ENCODE measurements at places on chromosomes 12 and 14.

- DNase-seq, result no peak
Observed at GRCh38 chr14:74720526-74720925, 7.6 kb downstream of the FCF1 start.

DNA sequence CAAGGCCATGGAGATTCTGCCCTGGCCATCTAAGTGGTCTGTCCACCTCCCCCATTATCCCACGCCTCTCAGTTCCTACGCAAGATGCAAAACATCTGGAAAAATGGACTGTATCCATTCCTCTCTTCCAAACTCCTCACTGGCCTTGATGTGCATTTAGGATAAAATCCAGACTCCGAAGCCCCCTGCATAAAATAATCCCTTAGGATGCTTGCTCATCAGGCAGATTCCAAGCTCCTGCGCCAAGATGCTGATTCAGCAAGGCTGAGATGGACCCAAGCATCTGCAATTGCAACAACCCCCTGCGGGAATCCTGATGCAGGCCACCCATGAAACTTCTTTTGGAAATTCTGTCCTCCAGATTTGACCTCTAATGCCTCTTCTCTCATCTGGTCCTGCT is 81.6 kb downstream of the SPRING1 start:
- DNase-seq, result no peak

GRCh38 chr12:105348561-105348960 is 18.1 kb downstream of the C12orf75 start:
- DNase-seq, result no peak

DNA sequence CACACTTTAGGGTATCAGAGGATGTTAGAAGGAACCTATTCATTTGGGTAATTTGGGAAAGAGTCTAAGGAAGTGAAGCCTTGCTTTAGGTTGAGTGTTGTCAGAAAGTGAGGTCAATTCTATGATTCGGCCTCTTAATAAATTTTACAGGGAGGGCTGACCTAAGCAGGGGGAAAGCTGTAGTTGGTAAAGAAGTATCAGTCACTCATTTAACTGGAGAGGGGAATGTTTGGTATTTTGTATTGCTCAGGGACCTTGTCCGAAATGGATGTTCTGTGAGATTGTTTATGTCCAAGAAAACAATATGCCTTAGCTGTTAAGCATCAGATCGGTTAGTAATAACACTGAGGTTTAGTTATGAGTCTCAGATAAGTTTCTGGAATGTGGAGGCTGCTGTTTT is 7.3 kb downstream of the CAND1 start:
- DNase-seq, result no peak

GRCh38 chr12:109705291-109705690 is 8.3 kb upstream of the FAM222A start:
- DNase-seq, result no peak

DNA sequence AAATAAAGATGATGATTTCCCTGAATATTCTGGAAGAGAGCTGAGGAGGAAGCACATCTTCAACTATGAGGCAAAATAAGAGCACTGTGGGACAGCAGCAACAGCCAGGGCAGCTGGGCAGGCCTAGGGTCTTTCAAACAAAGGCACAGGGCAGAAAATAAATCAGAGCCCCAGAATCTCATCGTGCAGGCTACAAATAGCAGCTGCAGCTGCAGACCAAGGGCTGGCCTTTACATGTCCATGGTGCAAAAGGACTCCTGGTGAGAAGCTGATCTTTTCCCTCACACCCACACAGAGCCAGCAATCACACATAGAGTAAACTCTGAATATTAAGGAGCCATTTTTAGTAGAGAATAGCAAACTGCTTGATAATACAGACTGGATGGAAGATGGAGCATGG is 13.6 kb upstream of the MYBPC1 start:
- no peak for DNase-seq

DNA sequence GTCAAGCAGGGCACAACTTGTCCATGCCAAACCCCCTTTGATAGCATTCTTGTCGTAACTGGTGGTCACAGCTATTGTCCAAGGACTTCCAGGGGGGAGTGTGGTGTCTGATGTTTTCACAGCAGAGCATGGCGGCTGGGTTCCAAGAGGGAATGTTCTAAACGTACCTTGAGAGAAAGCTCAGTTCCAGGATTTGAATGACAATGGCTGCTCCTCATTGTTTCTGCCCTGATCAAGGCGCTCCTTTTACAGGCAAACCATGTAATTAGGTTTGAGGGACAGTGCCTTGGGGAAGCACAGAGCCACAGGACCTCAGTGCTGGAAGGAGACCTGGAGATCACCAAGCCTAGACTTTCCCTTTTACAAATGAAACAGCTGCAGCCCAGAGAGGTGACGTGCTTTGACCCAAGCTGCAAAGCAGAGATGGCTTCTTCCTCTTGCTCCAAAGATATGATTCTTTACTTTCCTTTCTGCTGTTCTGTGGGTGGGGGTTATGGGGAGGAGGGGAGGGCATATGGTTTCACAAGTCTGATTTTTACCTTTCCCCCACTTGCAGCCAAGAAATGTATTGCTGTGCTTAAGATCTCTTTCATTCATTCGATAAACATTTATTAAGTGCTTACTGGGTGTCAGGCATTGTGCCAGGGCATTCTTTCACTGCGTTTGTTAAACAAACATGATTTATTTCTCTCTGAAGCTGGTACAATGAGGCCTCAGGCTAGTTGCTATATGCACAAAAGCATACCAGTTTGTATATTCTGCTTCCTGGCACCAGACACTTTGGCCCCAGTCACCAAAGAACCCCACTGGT is 172.8 kb downstream of the KTN1 start:
- no peak for DNase-seq

GRCh38 chr12:124247331-124247730 is 47.6 kb upstream of the RFLNA start:
- DNase-seq, result no peak

- peak; percentile 57 for DNase-seq
Observed at GRCh38 chr12:100668945-100669536, 95.6 kb downstream of the GAS2L3 start.

DNA sequence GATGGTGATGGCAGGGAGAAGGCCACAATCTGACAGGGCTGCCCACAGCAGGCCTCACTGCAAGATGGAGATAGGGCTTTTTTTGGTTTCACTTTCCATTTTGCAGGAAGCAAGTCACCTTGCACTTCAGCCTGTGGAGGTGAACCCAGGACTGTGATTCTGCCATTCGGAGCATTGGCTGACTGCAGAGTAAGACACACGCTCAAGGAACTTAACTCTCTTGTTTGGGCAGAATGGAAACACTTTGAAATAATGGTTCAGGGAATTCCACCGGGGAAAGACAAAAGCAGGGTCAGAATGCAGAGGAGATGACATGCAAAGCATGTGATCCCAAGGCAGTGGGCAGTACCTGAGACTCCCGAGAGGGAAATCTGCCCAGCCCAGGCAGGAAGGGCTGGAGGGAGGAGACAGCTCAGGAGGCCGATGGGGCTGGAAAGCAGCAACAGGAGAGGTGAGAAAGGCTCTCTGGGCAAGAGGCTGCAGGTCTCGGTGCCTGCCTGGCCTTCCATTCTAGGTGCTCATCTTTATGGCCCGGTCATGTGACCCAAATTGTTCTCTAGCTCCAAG is 58.7 kb upstream of the PRMT8 start:
- DNase-seq, result peak; percentile 53

GRCh38 chr12:20792971-20793370 is 17.5 kb upstream of the SLCO1B3 start:
- DNase-seq, result no peak

GRCh38 chr12:102980350-102980749 is 22.9 kb downstream of the ASCL1 start:
- DNase-seq, result no peak

GRCh38 chr14:75068294-75069120 is 934 bp upstream of the ZC2HC1C start:
- no peak for DNase-seq

DNA sequence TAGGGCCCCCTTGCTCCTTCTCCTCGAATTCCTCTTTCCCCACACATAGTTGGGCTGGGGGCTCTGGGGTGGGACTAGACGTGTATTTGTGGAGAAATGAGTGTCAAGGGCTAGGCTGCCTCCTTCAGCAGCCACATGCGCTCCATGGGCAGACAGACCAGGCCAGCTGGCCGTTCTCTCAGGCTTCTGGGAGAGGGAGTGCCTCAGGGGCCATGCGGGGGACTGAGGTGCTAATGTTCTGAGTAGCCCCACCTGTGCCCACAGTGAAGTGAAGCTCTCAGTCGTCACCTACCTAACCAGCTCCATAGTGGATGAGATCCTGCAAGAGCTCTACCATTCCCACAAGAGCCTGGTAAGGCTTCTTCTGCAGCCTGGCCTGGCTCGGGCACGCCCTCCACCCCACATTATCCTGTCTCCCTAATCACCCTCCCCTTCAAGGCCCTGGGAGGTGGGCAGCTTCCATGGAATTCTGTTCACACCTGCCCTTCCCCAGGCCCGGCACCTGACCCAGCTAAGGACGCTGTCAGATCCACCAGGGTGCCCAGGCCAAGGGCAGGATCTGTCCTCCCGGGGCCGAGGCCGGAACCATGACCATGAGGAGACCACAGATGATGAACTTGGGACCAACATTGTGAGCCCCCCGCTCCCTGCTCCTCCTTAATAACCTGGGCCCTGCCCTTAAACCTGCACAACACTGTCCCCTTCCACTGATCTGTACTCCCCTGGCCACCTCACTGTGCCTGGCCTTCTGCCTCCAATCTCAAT is 9.0 kb upstream of the CPNE6 start:
- DNase-seq, result no peak

GRCh38 chr14:101183376-101184103 is 280.0 kb upstream of the RTL1 start:
- DNase-seq, result no peak

DNA sequence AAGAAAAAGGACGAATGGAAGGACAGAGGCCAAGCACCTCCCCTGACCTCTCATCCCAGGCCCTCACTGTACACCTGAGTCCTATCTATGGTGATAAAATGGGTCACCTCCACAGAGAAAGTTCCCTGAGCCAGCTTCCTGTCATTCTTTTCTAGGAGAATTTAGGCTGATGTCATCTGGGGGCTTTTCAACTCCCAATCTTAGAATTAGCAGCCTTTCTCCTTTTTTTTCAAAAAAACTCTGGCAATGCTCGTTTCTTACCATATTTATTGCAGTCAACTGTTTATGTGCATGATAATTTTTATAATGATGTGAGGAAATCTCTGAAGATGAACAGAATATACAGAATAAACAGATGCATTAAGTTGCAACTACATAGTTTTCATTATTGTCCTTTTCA is 177.6 kb downstream of the SNAPC1 start:
- no peak for DNase-seq

GRCh38 chr12:109264095-109264942 is 44.8 kb downstream of the FOXN4 start:
- DNase-seq, result peak; percentile 71

DNA sequence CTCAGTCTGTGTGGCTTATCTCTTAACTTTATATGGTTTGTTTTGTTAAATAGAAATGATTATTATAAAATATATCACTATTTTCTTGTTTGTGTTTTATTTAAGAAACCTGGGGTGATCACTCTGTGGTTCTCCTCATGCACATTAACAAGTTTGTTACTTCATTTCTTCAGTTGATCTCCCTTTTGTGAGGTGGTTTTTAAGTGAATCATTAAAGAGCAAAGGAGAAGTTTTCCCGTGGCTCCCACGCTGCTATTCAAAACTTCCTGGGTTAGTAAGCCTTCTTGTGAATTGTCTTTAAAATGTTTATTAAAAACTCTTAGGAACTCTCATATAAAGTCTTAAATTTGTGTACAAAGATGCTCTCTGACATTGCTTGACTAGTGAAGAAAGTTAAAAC is 11.8 kb downstream of the ADIPOR2 start:
- DNase-seq, result no peak

DNA sequence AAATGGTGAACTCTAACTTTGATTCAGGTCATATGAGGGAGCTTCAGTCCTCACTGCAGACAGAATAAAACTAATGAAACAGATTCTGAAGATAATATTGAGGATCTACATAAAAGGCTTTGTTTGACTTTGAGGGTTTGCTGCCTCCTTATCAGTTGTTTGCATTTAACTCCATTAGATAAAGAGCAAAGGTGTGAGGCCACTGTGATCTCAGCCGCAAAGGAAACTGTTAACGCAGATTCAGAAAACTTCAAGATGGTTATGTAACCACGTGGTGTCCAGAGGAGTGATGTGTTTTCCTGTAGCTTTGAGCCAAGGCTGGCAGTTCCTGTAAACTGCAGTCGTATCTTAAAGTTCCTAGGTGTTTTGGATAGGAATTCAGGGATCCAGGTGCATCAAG is 67.8 kb downstream of the METTL25 start:
- no peak for DNase-seq

GRCh38 chr14:75970989-75971388 is 10.8 kb downstream of the TGFB3 start:
- no peak for DNase-seq
